ENCODE measurements at places on chromosomes 11 and 22.

GRCh38 chr22:20565079-20565734, 57.8 kb downstream of the MED15 start:
- DNase-seq: no peak

DNA sequence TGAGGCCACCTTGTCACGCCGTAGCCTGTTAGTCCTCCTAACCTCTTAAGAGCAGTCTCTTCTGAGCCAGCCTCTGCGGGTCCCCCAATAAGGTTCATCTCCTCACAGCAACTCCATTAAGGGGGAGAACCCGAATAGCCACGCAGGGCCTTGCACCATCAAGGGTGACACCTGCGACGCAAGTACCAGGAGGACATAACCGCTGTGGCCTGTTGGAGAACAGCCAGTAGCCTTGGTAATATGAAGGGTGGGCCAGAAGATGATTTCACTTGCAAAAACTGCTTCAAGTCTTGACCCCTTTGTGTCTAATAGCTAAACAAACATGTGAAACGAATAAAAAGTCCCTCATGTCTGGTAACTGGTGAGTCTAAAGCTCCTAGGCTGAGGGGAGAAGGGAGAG, 14.8 kb downstream of the ARFGAP2 start:
- no peak for DNase-seq

DNA sequence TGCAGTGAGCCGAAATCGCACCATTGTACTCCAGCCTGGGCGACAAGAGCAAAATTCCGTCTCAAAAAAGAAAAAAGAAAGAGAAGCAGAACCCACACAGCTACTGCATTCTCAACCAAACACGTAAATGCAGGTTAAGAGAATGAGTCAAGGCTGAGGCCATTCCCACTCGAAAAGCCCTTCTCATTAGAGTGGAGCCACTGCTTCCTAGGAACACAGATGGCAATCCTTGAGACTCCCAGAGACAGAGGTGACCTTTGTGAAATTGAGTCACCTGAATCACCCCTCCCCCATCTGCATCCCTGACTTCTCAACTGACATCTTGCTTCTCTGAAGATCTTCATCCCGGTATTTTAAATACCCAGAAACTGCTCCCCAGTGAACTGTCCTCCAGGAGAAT, 8.2 kb downstream of the PACSIN2 start:
- no peak for DNase-seq

DNA sequence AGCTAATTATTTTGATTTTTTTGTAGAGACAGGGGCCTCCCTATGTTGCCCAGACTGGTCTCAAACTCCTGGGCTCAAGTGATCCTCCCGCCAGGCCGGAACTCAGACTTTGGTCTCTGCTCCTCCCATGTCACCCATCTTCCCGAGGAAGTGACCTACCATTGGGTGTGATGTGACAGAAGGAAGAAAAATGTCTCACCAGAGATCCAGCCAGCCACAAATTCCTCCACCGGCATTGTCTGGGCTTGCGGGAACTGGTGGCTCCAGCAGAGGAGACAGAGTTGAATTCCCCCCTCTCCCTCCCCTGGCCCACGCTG, 772 bp downstream of the SLC25A45 start:
- no peak for DNase-seq

GRCh38 chr11:86204356-86204755, 40.2 kb upstream of the EED start:
- no peak for DNase-seq

- DNase-seq: no peak
These were observed 1.3 kb upstream of the TBX10 start for GRCh38 chr11:67640758-67641337.

DNA sequence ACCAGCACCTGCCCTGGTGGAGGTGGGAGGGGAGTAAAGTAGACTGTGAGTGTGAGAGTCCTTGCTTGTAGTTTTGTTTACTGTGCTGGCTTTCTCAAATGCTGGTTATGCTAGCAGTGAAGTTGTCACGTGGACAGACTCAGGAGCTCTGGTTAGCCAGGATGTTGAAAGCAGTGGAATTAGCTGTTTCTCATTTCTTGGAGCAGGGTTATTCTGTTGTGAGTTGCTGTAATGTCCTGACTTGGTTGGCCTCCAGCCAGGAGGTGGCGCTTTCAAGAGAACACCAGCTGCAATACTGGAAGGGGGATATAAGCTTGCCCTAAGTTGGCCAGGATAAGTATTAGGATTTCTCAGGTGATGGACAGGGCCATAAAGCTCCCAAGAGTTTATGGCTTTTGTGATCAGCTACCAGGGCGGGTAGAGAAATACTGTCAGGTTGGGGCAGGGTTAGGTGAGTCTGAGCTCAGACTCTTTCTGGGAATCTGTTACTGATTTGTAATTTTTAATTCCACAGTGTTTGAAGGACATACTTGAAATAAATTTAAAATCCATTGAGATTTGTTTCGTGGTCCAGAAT, 13.7 kb downstream of the CYP2D6 start:
- no peak for DNase-seq

- no peak for DNase-seq
These were observed 213.4 kb upstream of the PITPNB start for GRCh38 chr22:28132466-28132865.

- no peak for DNase-seq
These were observed 26.0 kb upstream of the FADD start for GRCh38 chr11:70176940-70177689.

DNA sequence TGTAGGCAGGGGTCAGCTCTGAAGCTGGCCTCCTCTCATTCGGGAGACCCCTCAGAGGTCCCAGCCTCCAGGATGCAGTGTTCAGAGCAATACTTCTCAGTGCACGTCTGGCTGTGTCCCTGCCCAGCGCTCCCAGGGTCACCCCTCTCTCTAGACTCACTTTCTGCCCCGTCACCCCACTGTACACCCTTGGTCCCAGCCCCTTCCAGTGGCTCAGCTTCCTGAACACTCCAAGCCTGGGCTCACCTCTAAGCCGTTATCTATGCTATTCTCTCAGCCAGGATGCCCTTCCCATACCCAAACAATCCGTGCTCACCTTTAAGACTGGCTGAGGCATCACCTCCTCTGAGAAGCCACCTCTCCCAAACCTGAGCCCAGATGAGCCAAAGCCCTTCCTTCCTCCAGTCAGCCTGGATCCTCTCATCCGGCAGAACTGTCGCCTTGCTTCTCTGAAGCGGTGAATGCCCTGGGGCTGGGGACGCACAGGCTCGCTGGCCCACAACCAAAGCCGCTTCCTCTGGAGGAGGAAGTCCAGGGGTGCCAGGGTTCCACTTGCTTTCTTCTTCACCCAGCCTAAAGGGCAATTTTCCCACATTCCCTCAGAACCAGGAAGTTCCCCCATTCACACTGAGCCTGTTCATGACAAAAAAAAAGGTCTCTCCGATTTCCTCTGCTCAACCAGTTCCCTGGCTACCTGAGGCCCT, 13.7 kb upstream of the CDKN1C start:
- DNase-seq: no peak

- peak; percentile 58 for DNase-seq
These were observed 1.1 kb upstream of the EXT2 start for GRCh38 chr11:44094260-44094868.

- DNase-seq: no peak
These were observed 19.5 kb upstream of the UVRAG start for GRCh38 chr11:75795276-75796090.

DNA sequence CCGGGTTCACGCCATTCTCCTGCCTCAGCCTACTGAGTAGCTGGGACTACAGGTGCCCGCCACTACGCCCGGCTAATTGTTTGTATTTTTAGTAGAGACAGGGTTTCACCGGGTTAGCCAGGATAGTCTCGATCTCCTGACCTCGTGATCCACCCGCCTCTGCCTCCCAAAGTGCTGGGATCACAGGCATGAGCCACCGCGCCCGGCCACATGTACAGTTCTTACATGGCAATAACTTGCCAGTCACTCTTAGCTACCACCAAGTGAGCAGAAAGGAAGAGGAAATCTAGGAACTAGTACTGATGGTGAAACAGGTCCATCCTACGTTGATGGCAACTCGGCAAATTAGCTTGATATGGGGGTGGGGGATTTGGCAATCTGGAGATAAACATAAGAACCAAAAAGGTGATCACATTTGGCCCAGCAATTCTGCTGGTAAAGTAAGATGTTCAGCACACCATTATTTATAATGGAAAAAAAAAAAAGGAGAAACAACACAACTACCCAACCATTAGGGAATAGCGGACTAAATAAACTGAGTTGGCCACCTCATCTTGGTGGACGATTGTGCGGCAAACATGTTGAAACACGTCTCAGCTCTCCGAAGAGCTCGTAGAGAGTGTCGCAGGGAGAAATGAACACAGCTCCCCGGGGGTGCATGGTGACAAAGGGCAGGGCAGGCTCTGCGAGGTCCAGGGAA, 5.3 kb downstream of the NLRP6 start:
- DNase-seq: no peak

DNA sequence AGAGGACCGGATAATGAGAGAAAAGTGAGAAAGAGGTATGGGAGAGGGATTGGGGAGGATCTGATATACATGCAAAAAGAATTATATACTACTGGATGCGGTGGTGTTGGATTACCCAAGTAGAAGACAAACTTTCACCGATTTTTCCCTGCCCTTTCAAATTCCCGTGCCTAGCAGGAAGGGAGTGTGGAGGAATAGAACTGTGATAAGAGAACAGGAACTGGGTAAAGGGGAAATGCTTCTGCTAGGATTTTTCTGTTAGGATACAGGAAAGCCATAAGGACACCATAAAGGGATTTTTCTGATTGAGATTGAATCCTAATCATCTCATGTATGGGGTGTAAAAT, 480 bp upstream of the MTMR2 start:
- no peak for DNase-seq

- no peak for DNase-seq
These were observed 47.5 kb downstream of the LINC01488 start for GRCh38 chr11:69529001-69529400.

DNA sequence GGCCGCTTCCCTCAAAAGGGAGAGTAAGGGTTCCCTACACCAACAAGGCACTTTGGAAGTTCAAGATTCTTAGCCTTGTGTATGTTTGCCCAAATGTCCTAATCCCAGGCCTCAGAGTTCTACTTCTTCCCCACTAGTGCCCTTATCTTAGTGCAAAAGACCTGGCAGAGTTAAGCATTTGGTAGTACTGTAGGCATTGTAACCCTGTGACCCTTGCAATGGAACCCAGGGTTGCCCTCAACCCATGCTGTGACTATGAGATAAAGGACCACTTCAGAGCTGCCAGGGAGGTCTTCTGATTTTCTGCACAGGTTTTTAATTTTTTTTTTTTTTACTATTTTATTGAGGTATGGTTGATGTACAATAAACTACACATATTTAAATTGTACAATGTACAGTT, 65.1 kb downstream of the C11orf65 start:
- no peak for DNase-seq

- DNase-seq: no peak
These were observed 30.2 kb downstream of the C22orf31 start for GRCh38 chr22:29031227-29032011.

DNA sequence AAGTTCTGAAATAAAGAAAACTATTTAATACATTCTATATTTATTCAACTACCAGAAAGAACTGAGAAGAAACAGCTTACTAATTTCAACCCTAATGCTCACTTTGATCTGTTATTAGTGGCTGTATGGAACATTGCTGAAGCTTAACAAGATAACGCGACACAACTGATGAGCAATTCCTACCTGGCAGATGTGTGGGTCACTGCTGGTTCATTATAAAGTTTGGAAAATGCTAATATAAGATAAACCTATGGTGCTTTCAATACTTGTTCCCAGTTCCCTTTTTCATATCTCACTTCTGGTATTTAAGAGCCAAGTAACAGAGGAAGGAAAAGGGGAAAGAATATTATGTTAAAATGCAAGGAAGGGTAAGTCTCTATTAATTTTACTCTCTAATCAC, 10.5 kb downstream of the CTSC start:
- no peak for DNase-seq

DNA sequence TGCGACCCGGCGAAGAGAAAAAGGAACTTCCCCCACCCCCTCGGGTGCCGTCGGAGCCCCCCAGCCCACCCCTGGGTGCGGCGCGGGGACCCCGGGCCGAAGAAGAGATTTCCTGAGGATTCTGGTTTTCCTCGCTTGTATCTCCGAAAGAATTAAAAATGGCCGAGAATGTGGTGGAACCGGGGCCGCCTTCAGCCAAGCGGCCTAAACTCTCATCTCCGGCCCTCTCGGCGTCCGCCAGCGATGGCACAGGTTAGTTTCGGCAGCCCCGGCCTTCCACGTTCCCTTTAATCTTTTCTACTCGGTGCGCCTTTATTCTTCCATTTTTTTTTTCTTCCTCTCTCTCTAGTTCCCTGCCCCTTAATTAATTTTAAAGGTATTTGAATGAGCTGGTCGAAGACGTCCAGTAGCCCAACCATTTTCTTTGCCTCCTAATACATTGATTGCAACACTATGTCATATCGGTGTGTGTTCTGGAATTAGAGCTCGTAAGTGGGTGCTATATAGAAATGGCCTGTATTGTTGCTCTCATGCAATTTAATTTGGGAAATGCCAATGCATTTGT, 537 bp downstream of the EP300 start:
- DNase-seq: no peak

DNA sequence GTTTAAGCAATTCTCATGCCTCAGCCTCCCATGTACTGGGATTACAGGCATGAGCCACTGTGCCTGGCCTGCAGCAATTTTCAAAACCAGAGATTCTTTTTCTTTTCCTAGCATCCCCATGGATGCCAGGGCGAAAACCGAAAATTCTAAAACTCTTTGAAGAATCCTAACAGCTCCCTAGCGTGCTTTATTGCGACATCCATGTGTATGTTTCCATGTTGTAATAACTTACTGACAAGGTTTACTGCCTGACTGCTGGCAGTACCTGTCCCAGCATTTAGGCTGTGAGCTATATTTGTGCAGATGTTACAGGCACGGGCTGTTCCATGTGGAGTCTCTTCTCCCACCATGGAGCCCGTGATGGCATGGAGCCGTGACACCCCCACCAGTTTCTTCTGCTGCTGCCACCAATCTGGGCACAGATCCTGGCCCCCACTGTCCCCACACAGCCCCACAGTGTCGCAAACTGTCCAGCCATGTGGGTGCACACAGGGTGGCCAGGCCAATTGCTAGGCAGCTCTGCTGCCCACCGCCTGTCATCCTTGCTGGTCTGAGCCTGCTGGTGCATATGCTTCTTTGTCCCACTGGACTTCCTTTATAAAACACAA, 7.1 kb upstream of the TAB1 start:
- no peak for DNase-seq

GRCh38 chr11:127074151-127074761, 73.7 kb upstream of the KIRREL3 start:
- peak; percentile 30 for DNase-seq

DNA sequence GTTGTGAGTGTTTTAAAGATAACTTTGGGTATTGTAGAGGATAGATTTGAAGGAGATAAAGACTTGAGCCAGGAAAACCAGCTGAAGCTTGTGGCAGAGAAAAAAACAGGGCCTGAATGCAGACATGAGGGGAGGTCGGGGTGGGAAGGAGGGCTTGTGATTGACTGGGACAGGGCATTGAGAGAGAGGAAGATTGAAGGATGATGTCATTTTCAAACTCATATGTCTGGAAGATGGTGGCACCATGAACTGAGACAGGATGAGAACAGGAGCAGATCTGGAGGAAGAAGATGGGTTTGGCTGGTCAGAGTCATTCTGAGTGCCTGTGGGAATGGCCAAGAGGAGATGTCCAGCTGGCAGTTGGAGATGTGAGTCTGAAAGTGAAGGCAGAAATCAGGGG, 14.7 kb downstream of the CSNK2A3 start:
- no peak for DNase-seq

Measured in NCI-H2107 (cell line).